Breast epithelium (tissue), 4 donors: ENCODE measurements at places on chromosomes 6 and 20. TPM values are rescaled to one million over a fixed set of nuclear protein-coding genes. Genes with fewer than 3 reads are reported as not detected.

MYMX gene
- 2.9 TPM for total RNA-seq

SRXN1 gene
- total RNA-seq, result 16.2 TPM

KIF6 gene
- total RNA-seq, result under 0.01 TPM

CST5 gene
- total RNA-seq, result not detected

- no peaks in the 10 kb centered on the region for H3K27me3 ChIP-seq
- no peak overlapping the region for H3K4me3 ChIP-seq
- no peak for DNase-seq
- H3K36me3 ChIP-seq, result no peaks in the 10 kb centered on the region
- peaks cover 4% of the 10 kb centered on the region for H3K4me1 ChIP-seq
Measured at GRCh38 chr20:58612121-58612691, 38.9 kb upstream of the STX16 start.

GRCh38 chr6:139257291-139257690, 34.5 kb downstream of the TXLNB start:
- no peak overlapping the region for H3K27ac ChIP-seq
- H3K4me3 ChIP-seq, result no peak overlapping the region
- no peaks in the 10 kb centered on the region for H3K4me1 ChIP-seq
- H3K27me3 ChIP-seq, result no peaks in the 10 kb centered on the region
